ENCODE measurements at places on chromosomes 11 and 22.

GRCh38 chr11:61639816-61640443 lies 40.3 kb upstream of the DAGLA start:
- DNase-seq = peak; percentile 35

GRCh38 chr22:31692186-31692886 lies 30.3 kb upstream of the PISD start:
- peak; percentile 27 for DNase-seq

- DNase-seq = no peak
Measured at GRCh38 chr11:115896084-115896483, 391.9 kb upstream of the CADM1 start.

DNA sequence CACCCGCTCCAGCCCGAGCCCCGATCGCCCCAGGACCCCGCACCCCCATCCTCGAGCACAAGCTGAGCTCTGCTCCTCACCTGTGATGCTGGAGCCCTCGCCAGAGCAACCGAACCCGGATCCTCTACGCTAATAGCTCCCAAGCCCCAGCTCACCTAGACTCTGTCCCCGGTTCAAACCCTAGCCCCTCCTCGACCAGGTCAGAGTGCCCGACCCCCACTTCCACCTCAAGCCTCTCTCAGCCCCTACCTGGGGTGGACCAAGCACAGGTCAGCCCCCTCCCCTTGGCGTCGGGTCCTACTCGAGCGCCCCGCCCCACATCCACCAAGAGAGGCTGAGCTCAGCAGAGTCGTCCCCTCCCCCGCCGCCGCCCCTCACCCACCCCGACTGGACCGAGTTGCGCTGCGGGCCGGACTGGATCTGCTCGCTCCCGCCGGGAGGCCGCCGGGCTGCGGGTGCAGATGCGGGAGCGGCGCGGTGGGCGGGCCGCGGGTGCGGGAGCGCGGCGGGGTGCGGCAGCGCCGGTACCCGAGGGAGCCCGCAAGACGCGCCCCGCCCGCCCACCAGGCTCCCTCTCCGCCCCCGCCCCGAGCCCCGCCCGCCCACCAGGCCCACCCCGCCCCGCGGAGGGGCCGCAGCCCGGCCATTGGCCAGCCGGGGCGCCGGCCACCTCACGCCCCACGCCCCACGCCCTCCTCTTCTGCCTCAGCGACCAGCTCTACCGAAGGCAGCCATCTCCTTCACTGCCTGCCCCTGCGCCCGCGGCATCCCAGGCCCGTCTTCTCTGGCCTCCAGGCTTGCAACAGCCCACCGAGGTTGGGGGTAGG lies 577 bp upstream of the DKK3 start:
- no peak for DNase-seq

- peak; percentile 84 for DNase-seq
Measured at GRCh38 chr11:66112601-66113499, 42.8 kb downstream of the PACS1 start.

DNA sequence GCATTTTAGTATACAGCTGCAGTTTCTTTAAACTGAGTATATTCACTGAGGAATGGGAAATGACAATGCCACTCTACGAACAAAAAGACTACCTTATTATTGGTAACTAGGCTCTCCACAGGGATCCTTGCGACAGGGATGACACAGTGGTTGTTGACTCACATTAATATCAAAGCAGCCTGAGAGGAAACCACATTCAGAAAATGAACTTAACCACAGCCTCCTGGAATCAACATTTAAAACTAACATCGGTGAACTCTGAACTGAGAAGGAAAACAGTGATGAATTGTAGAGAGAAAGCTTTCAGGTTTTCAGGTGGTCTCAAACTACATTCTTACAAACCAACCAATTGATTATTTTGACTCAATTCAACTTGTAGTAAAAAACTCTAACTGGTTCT lies 90.3 kb upstream of the MTMR2 start:
- peak; percentile 27 for DNase-seq

- no peak for DNase-seq
Measured at GRCh38 chr22:44363980-44364750, 51.4 kb upstream of the SHISAL1 start.

- DNase-seq = no peak
Measured at GRCh38 chr11:65212226-65212801, 30.6 kb downstream of the CAPN1 start.

DNA sequence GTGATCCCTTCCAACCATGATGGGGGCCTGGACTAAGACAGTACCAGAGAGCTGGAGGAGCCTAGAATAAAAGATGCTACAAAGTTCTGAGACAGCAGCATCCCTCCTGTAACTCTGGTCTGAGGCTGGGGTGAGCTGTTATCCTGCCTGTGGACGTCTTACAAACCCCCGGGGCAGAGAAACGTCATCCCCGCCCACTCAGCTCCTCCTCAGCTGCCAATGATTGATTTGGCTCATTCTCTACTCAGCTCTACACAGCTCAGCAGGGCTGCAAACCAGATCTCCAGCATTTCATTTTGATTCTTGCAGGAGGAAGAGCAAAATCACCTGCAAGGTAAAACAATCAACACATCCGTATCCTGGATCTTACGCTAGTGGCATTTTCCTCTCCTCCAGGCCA lies 55.5 kb downstream of the CSNK2A3 start:
- no peak for DNase-seq

DNA sequence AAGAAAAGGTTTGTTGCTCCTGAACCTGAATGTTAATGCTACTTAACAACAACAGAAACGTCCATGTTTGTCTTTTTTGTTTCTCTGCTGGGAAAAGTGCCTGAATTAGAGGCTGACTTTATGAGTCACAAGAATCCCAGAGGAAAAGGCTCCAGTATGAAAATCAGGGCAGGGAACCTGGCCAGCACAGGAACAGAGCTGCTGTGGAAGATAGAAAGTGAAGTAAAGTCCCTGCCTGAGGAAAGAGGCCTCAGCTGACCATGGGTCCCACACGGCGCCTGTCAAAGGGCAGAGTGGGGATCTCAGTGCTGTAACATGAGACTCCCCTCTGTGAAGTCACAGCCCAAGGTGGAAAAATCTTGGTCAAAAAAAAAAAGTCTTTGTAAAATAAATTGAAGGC lies 632.3 kb upstream of the CCDC90B start:
- no peak for DNase-seq

GRCh38 chr11:83157594-83158356 lies 844 bp downstream of the PCF11 start:
- peak; percentile 57 for DNase-seq

DNA sequence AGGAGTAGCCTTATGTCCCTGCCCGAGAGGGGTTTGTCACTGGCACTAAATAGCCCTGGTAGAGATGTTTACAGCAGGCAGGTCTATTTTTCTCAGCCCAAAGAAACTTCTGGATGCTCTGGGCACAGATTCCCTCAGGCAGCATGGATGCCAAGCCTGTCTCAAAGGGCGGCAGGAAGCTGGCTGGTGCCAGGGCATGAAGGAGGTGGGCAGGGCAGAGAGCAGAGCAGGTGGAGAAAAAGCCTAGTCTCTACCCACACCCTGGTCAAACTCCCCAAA lies 4.1 kb upstream of the GAS2L1 start:
- DNase-seq = no peak

GRCh38 chr22:30244066-30244465 lies 2.5 kb downstream of the LIF start:
- DNase-seq = no peak

- DNase-seq = peak; percentile 76
Measured at GRCh38 chr11:110971140-110971539, 258.9 kb upstream of the ARHGAP20 start.

DNA sequence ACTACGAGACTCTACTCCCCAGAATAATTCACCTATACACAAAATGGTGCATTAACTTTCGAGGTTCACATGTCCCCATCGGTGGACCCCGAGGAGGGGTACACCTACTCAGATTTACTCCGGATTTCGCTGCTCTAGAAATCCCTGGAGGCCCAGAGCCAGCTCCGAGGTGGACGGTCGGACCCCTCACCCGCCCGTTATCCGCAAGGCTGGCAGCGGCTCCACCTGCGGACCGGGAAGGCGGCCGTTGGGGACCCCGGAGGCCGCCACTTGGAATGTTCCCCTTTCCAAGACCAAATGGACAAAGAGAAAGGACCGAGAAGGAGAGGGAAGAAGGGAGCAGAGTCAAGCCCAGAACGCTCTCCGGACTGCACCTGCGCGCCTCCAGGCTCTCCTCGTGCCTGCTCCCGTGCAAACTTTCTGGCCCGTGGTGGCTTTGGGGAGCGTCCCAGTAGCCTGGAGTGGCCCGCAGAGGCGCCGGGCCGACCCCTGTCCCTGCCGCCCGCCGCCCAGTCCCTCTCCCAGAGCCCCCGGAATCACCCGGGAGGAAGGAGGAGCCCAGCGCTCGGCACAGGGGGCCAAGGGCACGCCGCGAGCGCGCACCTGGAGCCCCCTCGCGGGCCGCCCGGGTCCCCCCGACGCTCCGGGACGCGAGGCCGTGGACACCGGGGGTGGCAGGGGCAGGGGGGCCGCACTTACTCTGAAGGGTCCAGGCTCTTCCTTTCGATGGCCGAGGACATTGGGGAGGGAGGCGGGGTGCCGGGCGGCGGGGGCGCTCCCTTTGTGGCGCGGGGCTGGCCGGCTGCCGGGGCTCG lies 23.0 kb downstream of the LMO2 start:
- DNase-seq = no peak

- peak; percentile 54 for DNase-seq
Measured at GRCh38 chr11:19359221-19360000, 118.7 kb upstream of the E2F8 start.

- DNase-seq = peak; percentile 62
Measured at GRCh38 chr11:20355221-20356219, 8.0 kb upstream of the HTATIP2 start.

GRCh38 chr11:266676-267439 lies 11.3 kb upstream of the NLRP6 start:
- DNase-seq = no peak

DNA sequence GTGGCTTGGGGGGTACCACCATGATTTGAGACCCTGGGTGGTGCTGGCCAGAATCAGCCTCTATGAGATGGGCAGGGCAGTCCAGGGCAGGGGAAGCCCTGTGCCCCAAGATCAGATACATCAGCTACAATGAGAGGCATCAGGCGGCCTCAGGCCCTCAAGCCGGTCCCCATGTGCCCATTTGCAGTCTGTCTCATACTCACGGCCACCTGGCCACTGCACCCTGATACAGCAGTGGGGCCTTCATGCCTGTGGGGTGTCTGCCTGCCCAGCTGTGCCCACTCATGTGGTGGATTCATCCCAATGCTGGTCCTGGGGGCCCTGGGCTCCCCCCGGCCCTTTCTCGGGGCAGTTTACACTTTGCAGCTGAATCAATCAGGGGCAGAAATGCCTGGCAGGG lies 42.4 kb upstream of the KCNQ1OT1 start:
- no peak for DNase-seq

- DNase-seq = no peak
Measured at GRCh38 chr11:27247660-27248059, 115.4 kb downstream of the CCDC34 start.

- no peak for DNase-seq
Measured at GRCh38 chr11:134060316-134060715, 8.6 kb upstream of the JAM3 start.

GRCh38 chr11:133173810-133174412 lies 358.4 kb downstream of the OPCML start:
- no peak for DNase-seq

DNA sequence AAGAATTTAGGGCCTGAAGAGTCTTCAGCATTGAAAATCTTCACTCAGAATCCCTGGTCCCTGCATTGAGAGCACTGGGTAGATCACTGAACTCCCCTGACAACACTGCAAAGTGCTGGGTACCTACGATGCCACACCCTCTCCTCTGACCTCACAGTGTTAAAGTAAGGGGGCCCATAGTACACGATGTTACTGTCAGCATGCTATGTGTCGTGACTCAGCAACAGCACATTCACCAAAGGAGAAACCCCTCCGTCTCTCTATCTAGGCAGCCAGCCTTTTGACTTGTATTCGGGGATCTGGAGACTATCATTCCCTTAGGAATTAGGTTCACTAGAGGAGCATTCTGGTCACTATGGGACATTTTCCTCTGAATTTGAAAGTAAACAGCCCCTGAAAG lies 67.4 kb upstream of the PITPNB start:
- DNase-seq = no peak

DNA sequence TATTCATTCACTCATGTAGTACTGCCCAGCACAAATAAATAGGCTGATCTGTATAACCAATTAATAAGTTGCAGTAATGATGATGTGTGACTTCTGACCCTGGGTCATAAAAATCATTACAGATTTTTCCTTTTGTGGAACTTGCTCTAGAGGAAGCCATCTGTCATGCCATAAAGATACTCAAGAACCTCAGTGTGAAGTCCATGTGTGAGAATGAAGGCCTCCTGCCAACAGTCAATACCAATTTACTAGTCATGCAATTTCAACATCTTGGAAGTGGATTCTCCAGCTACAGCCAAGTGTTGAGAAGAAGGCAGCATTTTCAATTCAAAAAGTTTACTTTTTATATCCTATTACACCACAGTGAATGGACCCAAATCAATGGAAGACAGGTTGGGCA lies 435.6 kb upstream of the LRRC4C start:
- peak; percentile 2 for DNase-seq

GRCh38 chr11:121311373-121311772 lies 18.8 kb downstream of the SC5D start:
- DNase-seq = no peak

DNA sequence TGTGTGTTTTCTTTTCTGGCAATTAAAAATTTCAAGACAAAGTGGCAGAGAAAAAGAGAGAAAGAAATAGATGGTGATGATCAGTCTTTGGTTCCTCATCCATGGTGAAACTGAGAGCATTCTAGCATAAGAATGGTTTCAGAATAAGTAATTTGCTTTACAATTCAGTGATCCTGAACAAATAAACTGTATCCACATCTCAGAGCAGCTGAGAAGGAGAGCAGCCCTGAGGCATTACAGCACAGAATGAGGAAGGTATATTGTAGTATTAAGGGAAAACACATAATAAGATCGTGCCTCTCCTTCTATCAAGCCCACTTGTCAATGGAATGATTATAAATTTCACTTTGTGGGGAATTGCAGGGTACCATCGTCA lies 17.4 kb downstream of the LUZP2 start:
- DNase-seq = no peak

DNA sequence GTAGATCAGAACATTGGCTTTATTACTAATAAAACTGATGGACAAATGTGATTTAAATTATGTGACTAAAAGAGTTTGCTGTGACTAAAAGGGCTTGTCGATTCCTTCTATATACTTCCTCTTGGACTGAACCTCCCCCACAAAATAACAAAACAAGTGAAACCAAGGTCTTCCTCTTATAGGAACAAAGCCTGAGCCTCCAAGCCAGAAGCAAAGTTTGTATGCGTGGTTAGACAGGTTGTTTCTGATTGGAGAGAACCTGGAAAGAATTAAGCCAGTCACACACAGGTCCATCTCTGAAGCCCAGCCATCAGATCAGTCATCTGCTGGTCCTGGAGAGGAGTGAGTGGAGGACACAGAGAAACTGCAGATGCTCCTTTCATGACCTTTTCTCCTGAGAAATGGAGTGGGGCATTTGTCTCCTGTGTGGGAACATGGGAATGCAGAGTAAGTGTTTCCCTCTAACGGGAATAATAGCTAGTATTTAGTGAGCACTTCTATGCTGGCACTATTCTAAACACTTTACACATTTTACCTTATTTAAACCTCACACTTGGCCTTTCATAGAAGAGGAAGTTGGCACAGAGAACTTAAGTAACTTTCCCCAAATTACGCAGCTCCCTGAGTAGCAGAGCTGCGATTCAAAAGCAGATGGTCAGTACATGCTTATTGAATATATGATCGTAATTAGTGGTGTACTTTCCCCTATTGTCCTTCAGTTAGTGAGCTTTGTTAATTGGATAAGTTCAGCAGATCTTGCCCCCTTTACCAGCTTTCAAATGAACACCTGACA lies 77.1 kb downstream of the UVRAG start:
- no peak for DNase-seq

- DNase-seq = no peak
Measured at GRCh38 chr22:50678651-50679521, 6.3 kb downstream of the SHANK3 start.

GRCh38 chr22:36443198-36443770 lies 38.2 kb downstream of the TXN2 start:
- no peak for DNase-seq
